ENCODE measurements at places on chromosomes 5 and 9.
A peak's percentile ranks its signal among the peaks of the same experiment; 100 is the strongest.

DNA sequence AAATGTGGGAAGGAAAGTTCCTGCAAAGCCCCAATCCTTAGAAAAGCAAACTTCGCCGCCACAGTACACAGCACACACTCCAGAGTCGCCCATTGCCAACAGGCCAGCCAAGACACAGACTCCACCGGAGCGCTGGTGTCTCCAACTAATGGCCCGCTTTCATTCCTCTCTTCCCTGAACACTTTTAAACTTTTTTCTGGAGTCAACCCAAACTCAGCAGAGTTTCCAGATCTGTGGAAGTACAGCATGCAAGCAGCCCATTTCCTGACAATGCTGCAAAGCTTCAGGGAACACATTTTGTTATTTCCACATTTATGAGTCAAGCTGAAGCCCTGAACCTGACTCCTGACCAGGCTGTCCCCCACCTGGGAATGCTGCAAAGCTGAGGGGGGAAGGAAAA is 351.9 kb downstream of the NFIB start:
- no peak for DNase-seq

DNA sequence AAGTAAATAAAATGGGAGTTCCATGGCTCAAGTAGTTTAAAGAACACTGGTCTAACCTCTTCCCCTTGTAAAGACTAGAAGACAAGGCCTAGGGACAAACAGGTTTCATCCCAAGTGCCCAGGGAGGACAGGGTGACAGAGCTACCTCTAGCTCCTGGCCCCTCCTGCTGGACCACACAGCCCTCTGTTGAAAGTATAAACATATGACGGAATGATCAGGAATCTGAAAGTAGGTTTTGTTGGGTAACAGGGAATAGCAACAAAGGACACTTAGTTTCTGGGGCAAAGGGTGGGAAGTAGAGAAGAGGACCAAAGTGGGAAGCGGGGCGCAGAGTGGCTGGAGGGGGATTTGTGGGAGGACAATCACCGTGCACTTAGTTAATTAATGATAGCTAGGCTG is 67.0 kb upstream of the DAB2IP start:
- DNase-seq = no peak

GRCh38 chr5:6469836-6470235 is 21.2 kb downstream of the UBE2QL1 start:
- no peak for DNase-seq

DNA sequence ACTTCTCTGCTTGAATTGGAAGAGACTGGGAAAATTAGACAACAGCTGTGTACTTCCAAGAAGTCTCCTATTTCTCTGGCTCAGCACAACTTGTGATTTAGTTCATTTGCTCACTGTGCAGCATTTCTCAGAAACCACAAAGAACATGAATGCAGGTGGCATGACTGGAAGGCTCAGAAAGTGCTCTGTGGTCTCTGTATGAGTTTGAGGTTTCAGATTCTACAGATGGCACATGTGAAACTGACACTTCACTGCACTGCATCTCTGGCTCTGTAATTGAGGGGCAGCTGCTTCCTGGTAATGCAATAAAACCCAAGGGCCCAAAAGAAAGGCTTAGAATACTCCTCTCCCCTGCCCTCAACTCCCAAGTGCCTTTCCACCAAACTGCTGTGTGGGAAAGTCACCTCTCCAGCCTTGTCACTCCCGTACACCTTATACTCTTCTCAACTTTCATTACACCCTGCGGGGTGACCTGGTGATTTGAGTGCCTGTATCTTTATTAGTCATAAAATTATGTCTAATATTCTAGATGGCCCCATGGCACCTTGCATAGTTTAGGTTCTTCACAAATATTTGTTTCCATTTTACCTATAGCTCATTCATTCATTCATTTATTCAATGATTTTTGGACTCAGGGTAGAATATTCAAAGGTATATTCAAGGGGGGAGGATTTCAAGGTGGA is 82.5 kb downstream of the ESM1 start:
- DNase-seq = peak; percentile 35

DNA sequence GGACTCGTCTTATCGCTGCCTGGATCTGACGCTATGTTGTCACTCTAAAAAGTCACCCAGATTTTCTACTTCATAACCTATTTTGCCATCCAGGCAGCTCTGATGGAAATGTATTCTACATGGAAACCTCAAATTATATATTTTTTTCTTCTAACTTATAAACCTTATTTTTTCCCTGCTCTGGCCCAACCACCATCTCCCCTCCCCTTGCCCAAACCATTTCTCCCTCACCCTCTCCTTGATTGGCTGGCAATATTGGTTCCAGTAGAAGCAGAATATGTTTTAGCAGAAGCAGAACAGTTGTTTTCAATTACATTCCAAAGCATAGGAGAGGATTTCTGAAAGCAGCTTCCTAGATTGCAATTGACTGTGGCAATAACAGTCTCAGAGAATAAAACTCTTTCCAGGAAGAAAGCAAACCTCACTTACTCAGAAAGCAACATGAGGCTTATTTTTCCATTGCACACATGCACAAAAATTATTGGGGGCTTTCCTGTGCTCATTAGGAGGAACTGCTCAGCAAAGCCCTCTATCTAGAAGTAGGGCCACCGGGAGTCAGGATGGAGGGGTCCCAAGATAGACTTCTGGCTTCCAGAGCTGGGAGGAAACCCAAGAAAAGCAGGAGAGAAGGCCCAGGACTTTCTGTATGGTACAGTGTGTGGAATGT is 191.8 kb downstream of the ESM1 start:
- no peak for DNase-seq

- DNase-seq = no peak
Measured at GRCh38 chr9:84141741-84142370, 161.3 kb downstream of the RMI1 start.

- peak; percentile 59 for DNase-seq
Measured at GRCh38 chr9:4297786-4298254, 2.0 kb downstream of the GLIS3 start.

- no peak for DNase-seq
Measured at GRCh38 chr9:22039258-22039657, 30.2 kb upstream of the CDKN2B start.

GRCh38 chr9:108903420-108904103 is 30.4 kb downstream of the ELP1 start:
- no peak for DNase-seq

DNA sequence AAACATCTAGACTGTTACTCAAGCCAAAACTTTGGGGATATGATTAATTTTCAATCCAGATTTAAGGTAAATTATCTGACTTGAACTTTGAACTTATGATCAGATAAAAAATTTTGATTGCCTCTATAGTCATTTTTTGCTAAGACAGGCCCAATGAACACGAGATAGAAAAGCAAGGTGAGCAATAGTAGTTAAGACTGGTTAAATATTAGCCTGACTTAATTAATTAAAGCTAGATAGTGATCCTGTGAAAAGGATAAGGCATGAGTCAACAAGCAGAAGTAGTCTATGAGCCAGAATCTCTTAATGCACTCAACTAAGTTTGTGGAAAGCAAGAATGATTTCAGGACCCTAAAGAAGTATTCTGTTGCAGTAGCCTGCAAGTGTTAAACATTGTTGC is 66.5 kb downstream of the PDE4D start:
- no peak for DNase-seq

GRCh38 chr5:97093193-97093592 is 49.2 kb downstream of the LIX1 start:
- no peak for DNase-seq
